ENCODE measurements at places on chromosomes 5 and 9.

DNA sequence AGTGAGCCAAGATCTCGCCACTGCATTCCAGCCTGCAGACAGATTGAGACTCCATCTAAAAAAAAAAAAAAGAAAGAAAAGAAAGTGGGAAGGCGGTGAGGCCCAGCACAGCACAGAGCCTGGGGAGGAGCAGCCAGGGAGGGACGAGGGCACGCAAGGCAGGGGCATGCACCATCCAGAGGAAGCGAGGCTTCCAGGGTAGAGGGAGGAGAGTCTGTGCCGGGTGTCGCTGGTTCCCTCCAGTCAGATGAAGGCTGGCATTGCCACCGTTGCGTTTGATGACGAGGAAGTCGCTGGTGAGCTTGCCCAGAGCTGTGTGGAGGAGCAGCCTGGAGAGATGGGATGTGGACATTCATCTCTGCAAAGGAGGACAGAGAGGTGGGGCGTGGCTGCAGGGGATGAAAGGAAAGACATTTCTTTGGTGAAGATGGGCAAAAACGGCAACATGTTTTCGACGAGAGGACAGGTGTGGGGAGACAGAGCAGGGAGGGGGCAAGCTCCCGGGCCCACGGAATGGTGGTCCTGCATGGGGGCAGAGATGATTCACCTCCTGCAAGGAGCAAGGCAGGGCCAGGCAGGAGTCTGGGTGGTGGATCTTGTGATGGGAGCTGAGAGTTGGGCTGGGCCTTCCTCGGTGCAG, 18.6 kb upstream of the OLFM1 start:
- DNase-seq, result no peak

- no peak for DNase-seq
These were observed 59.5 kb downstream of the CAMSAP1 start for GRCh38 chr9:135847833-135848232.

DNA sequence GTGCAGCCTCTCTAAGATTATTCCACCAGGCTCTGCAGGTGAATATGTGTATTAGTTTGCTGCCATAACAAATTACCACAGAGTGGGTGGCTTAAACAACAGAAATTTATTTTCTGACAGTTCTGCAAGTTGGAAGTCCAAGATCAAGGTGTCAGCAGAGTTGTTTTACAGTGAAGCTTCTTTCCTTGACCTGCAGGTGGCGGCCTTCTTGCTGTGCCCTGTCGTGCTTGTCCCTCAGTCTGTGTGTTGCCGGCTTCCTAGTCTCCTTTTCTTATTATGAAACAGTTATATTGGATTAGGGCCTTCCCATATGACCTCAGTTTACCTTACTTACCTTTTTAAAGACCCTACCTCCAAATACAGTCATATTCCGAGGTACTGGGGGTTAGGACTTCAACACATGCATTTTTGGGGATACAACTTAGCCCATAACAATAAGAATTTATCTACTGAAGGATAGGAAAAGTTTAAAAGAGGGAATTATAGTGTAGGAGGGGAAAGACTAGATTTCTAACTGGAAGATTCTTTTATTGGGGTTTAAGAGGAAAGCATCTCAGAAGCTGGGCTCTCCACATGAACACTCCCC, 97.4 kb downstream of the OSTF1 start:
- no peak for DNase-seq

GRCh38 chr9:119284118-119284517, 85.1 kb downstream of the BRINP1 start:
- no peak for DNase-seq

GRCh38 chr9:129204840-129205239, 26.8 kb upstream of the IER5L start:
- DNase-seq, result no peak

- peak; percentile 7 for DNase-seq
These were observed 159.0 kb downstream of the PJA2 start for GRCh38 chr5:109250533-109251329.

- DNase-seq, result no peak
These were observed 15.5 kb upstream of the SMIM23 start for GRCh38 chr5:171770153-171770552.

DNA sequence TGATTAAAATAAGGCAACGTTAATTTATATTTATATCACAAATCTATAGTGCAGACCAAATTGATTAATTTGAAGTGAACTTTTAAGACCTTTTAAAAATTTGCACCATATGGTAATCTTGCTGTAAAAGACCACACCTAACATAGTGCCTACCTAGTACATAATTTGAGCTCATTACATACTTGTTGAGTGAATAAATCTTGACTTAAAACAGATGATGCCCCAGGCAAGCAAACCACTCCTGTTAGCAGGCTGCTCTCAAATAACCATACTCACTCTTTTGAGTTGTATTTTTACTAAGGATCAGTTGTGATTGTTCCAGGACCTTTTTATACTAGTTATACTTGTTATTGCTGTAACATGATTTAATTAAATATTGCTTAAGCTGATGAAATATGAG, 27.2 kb downstream of the CMYA5 start:
- no peak for DNase-seq

- DNase-seq, result no peak
These were observed 7.9 kb upstream of the ADGRD2 start for GRCh38 chr9:124442379-124442778.

DNA sequence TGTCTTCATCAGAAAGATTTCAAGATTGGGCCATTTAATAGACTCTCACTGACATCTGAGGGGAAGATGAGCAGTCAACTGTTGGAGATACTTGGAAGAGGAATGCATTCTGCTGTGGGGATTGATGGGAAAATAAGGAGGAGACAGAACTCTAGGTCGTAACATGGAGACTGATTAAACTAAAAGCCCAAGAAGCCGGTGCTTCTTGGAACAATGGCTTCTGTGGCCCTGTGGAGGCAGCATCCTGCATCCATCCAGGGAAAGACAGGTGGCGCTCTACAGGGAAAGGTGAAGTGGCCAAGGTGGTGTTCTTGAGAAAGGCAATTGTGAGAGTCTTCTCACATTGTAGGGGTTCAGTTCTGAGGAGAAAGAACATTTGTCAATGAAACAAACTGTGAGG, 31.3 kb downstream of the ZFAND5 start:
- no peak for DNase-seq

DNA sequence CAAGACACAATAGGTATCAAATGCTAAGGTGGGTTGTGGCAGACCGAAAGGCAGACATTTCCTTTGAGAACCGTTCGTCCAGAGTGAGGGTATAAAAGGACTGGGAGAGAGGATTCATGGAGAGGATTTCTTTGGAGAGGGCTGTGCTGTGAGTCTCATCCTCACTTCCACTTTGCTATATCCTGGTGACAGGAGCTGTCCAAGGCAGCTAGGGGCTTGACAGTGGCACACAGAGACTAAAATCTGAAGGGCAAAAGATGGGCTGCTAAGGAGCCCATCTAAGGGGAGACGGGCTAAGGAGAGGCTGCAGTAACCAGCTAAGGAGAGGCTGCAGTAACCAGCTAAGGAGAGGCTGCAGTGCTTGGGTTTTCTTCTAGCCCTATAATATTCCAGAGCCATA, 214.0 kb upstream of the ADRA1B start:
- no peak for DNase-seq

- no peak for DNase-seq
These were observed 51.1 kb upstream of the COL5A1 start for GRCh38 chr9:134590240-134591081.

- no peak for DNase-seq
These were observed 1.7 kb upstream of the ARRDC3 start for GRCh38 chr5:91384671-91385430.

- no peak for DNase-seq
These were observed 31.4 kb downstream of the RXRA start for GRCh38 chr9:134357631-134358025.

GRCh38 chr5:120236360-120236759, 227.7 kb upstream of the PRR16 start:
- DNase-seq, result no peak

GRCh38 chr9:90964101-90965020, 162.7 kb downstream of the SYK start:
- DNase-seq, result no peak

- no peak for DNase-seq
These were observed 340.5 kb downstream of the ARHGEF28 start for GRCh38 chr5:73966451-73966850.

GRCh38 chr5:57696825-57697570, 214.4 kb upstream of the ACTBL2 start:
- no peak for DNase-seq

DNA sequence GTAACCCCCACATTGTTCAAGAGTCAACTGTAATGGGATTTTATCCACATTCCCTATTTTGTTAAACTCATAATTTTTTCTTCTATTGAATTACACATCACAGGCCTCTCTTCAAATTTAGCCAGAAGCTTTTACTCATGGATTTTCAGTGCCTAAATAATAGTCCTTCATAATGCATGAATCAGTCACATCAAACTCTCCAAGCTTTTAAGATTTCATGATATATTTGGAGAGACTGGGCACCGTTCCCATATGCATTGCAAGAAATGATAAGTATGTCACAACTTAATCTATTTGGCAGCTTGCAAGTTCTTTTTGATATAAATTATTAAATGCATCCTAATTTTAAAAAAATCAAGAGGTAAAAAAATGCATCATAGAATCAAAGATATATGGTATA, 465.9 kb downstream of the DMAC1 start:
- no peak for DNase-seq

- no peak for DNase-seq
These were observed 12.4 kb downstream of the SPOCK1 start for GRCh38 chr5:137486707-137487106.

DNA sequence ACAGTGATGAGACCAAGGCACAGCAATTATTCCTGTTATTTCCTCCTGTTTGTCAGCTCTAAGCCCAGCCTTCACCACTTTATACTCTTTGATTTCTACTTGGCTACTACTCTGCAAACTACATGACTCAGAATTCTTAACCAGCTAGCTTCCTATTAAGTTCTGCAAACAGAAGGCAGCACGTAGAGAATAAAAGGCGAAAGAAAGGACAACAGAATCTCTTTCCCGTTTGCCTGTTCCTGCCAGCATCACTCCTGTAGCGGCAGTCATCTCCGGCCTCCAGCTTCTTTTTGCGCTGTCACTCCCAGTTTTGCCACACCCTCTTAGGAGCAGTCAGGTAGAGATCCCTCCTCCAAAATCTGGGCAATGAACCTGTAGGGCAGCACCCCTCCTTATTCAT, 29.9 kb downstream of the DPYSL3 start:
- DNase-seq, result no peak

- no peak for DNase-seq
These were observed 51.1 kb downstream of the C9orf50 start for GRCh38 chr9:129569502-129570449.

GRCh38 chr5:136853971-136854370, 488.6 kb upstream of the TRPC7 start:
- DNase-seq, result no peak

DNA sequence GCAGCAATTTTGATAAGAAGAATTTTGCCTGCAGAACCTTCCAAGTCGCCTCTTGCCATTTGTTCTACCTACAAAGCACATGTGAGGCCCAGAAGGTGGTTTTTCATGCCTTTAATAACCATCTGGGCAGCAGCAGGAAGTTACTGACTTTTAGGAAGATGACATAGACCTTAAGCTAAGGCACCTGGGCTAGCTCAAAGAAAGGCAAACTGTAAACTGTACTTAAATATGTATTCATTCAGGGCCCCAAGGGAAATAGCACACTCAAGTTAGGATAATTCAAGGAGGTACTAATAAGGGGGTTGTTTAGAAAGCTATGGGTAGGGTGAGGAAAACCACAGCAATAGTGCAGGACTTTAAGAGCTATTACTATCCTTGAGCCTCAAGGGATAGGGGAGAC, 57.3 kb upstream of the HSPB3 start:
- no peak for DNase-seq

DNA sequence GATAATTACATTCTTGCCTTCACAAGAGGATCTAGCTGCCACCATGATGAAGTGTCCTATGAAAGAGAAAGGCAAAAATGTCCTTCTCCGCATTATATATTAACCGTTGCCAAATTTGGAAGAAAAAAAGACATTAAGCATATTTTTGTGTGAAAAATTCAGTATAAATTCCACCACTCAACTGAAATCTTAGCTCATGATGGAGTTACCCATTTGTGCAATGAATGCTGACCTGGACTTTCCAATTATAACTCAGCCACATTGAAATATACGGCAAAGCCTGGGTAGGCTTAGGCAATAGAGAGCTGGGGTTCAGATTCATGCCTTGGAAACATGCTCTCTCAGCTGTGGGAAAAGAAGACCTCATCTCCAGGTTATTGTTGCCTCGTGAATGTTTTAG, 71.3 kb upstream of the VCAN start:
- DNase-seq, result no peak

DNA sequence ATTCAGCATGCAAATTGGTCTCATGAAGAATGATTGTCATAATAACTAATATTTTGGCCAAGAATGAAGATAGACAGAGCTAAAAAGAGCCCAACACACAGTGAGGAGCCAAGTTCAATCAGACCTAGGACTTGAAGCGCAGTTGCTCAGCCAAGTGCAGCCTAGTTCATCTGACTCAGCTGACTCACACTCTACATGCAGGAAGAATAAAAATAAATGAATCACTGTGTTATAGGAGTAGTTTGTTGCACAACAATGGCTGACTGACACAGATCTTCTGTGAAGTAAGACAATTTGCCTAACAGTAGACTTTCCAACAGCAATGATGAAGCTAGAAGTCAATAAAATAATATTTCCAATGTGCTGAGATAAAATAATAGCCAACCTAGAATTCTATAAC, 261.5 kb downstream of the CEMIP2 start:
- DNase-seq, result no peak

DNA sequence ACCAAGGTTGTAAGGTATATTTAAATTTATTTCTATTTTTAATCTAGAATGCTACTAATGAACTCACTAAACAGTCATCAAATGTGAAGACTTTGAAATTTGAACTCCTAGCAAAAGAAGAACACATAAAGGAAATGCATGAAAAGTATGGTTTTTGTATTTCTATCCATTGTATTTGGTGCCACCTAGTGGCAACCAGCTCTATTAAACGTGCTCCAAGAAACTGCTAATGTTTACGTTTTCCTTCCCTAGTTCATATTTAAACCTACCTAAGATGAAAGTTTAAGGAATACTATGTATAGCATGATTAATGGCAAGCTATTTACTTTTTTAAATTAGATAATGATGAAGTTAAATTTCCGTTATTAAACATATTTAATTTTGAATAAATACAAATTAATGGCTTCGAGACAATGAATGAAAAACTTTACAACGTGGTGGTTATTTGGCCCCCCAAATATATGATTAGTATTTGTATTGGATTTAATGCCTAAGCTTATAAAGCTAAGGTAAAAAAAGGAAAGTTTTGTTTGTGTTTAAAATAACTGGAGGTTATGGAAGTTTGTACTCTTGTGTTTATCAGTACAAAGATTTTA, 115.9 kb upstream of the SH3GL2 start:
- DNase-seq, result no peak

DNA sequence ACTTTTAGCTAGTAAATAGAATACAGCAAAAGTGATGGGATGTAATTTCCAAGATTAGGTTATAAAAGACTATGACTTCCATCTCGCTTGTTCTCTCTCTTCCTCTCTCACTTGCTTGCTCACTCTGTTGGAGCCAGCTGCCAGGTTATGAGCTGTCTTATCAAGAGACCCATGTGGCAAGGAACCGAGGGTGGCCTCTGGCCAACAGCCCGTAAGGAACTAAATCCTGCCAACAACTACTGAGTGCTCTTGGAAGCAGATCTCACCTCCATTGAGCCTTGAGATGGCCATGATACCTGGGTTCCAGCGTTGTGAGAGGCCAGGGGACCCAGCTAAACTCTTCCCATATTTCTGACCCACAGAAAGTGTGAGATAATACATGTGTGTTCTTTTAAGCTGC, 636.1 kb downstream of the ACTL7B start:
- no peak for DNase-seq

GRCh38 chr5:1255081-1255561, 29.9 kb downstream of the SLC6A18 start:
- DNase-seq, result peak; percentile 14

- no peak for DNase-seq
These were observed 123.0 kb upstream of the SLC27A6 start for GRCh38 chr5:128842241-128842640.

Data from activated gamma-delta T cell (primary cell).